ENCODE measurements at places on chromosomes 7 and 10.

- no peak for DNase-seq
Observed at GRCh38 chr10:3623746-3624145, 161.3 kb downstream of the KLF6 start.

- DNase-seq, result no peak
Observed at GRCh38 chr10:80324891-80325364, 31.6 kb downstream of the DYDC1 start.

DNA sequence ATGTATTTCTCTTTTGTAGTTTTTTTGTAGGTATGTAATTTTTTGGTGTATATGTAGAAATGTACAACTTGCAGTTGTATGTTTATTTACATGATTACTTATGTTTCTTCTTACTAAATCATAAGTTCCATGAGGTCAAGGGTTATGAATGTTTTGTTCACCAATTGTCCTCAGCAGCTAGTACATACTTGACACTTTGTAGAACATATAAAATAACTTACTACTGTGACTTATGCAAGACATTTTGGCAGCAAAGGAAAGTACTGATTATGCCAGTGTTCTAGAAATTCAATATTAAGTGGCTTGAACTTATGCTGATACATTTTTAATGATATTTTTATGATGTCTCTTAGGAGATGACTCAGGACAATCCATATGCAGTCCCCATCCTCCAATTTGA is 209.6 kb downstream of the DKK1 start:
- no peak for DNase-seq

- DNase-seq, result no peak
Observed at GRCh38 chr10:133045556-133046389, 42.0 kb upstream of the ADGRA1 start.

GRCh38 chr7:128815289-128815942 is 14.8 kb upstream of the FLNC start:
- no peak for DNase-seq

DNA sequence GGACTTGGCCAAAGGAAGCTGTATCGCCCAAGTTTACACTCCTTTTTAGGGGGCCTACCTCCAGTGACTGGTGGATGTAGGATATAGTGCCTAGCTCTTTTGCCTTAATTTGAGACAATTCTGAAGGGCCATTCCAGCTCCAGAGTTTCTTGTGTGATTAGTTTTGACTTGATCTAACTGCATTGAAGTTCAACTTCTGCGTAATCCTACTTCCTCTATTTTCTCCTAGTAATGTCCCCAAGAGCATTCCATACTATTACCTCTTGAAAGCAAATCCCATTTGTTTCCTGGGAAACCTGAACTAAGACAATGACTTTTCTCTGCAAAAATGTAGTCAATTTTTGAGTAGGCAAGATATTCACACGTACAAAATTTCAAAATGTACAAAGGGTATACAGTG is 4.7 kb upstream of the H2AZ2 start:
- no peak for DNase-seq

GRCh38 chr10:129622736-129623135 is 155.7 kb downstream of the MGMT start:
- DNase-seq, result no peak

DNA sequence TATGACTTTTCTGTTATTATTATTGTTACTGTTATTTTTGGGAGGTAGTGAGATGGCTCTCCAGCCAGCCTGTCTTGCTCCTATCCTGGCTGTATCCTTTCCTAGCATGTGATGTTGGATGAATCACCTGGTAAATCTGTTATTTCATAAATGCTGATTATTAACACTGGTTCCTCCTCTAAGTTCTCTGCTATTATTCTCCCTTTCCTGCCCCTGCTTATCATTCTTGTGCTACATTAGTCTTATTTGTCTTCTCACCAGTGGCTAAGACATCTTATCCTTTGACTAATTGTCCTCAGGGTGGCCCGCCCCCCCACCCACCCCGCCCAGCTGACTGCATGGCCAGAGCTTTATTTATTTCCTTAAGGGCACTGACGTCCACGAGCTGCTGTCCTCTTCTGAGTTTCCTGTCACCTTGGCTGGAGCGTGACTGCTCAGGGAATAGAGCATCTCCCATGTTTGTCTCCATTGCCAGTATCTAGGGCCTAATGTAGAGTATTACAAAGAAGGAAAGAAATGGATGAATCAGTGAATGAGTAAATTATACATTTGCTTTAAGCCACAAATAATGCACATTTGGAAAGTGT is 110.1 kb upstream of the KLF6 start:
- DNase-seq, result no peak

- DNase-seq, result no peak
Observed at GRCh38 chr7:158662610-158663427, 41.8 kb downstream of the NCAPG2 start.

DNA sequence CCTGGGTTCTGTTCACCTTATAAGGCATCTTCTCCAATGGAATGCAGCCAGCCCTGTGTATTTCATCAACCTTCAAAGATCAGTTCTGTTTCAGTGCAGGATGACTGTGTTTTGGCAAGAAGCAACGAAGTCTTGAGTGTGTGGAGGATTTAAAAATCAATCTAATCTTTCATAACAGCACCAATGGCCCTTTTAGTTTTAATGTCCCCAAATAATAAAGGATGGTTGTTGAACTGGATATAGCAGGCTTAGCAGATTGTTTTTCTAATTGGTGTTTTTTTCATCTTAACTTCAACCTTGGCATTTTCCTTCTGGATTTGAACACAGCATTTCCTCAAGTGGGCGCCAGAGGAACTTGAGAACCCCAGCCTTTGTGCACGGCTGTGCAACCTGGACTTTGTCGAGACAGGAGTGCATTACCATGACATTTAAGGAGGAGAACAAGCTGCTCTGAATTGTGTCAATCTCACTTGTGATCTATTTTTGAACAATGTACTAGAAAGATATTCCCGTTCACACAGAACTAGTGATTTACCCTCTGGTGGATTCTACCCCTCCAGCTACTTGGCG is 313.3 kb upstream of the AKR1E2 start:
- DNase-seq, result peak; percentile 36

- DNase-seq, result no peak
Observed at GRCh38 chr7:139991269-139991666, 71.5 kb downstream of the PARP12 start.

- no peak for DNase-seq
Observed at GRCh38 chr7:85175217-85175616, 11.6 kb downstream of the SEMA3D start.

GRCh38 chr7:124179641-124180040 is 146.8 kb upstream of the TMEM229A start:
- no peak for DNase-seq

DNA sequence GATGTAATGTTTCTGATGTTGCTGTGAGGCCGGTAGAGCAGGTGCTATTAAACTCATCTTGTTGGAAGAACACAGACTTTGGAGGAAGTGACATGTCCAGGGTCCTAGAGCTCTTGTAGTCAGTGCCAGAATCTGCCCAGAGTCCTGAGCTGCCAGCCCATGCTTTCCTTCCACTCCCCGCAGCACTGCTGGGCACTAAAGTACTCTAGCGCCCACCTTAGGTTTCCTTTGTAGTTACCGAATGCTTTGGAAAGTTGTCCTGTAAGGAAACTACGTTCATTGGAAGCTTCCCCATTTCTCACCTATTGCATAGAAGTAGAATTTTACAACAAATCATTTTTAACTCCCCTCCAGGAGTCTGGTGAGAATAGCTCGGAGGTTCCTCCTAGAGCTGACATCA is 11.0 kb downstream of the ZNF862 start:
- DNase-seq, result no peak

GRCh38 chr10:124014416-124015154 is 78.8 kb downstream of the CHST15 start:
- no peak for DNase-seq

DNA sequence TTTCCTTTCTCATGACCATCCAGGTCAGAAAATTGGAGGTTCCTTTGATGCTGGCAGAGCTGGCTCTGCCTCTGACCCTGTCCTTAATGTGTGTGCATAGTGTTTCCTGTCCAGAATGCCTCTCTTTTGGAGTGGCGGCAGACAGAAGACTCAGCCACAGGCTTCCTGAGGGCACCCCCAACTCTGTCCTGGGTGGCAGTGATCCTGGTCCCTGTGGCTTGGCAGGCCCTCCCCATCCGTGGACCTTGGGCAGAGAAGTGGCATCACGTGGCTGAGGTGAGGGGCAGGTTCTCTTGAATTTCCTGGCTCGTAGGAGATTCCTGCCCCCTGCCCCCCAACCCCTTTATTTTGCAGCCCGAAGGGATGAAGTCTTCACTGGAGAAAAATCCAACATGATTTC is 133.1 kb downstream of the RGS10 start:
- no peak for DNase-seq

GRCh38 chr7:155878250-155878649 is 66.0 kb upstream of the SHH start:
- DNase-seq, result no peak

GRCh38 chr10:100330079-100330478 is at the start of gene PKD2L1:
Gene PKD2L1, minus strand, starts transcription at chr10:100330228. Its CDS starts 125 bp downstream, at chr10:100330103.
- no peak for DNase-seq

- no peak for DNase-seq
Observed at GRCh38 chr10:73182568-73182967, 14.6 kb downstream of the FAM149B1 start.

DNA sequence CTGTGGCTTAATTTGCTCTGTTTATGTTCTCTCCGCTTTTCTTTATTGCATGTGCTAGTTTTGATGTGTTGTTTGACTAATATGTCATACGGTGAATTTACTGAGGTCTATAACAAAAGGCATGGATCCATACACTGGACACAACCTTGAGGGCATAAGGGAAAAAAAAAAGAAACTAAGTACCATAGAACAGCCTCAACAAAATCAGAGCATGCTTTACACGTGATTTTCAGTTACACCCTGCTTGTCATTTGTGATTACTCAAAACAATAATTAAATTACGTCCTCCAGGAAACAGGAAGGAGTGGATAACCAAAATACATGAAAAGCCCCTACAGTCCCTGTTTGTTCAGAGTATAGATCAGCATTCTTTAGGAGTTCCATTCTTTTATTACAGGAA is 150.5 kb downstream of the CRPPA start:
- DNase-seq, result no peak

DNA sequence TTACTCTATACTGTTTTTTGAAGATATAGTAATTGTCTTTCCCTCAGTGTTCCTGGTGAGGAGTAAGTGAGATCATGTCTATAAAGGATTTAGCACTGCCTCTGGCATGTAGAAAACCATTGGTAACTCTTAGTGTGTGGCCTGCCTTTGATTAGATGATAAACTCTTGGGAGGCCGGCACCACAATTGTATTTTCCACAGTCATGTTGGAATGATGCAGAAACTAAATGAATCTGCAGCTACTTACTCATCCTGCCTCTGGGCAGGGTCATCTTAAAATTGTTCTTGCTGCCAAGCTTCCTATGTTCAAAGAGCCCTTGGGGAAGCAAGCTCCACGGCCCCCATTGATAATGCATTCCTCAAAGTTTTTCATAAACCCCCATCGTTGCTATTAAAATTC is 204.6 kb downstream of the ANKRD7 start:
- no peak for DNase-seq

DNA sequence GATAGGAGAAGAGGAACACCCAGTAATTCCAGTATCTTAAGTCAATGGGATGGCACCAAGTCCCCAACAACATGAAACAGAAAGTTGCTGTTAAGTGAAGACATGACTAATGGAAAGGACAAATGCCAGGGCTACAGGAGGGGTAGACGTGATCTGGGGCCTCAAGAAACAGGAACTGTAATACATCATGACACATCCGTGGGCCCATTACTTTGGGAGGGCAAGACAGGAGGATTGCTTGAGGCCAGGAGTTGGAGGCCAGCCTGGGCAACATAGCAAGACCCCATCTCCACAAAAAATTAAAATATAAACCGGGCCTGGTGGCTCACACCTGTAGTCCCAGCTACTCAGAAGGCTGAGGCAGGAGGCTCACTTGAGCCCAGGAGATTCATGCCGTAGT is 408.6 kb upstream of the PRKCQ start:
- DNase-seq, result peak; percentile 22

GRCh38 chr7:78083476-78084120 is 285.0 kb downstream of the PHTF2 start:
- no peak for DNase-seq

GRCh38 chr7:148356303-148356702 is 234.3 kb upstream of the C7orf33 start:
- no peak for DNase-seq

DNA sequence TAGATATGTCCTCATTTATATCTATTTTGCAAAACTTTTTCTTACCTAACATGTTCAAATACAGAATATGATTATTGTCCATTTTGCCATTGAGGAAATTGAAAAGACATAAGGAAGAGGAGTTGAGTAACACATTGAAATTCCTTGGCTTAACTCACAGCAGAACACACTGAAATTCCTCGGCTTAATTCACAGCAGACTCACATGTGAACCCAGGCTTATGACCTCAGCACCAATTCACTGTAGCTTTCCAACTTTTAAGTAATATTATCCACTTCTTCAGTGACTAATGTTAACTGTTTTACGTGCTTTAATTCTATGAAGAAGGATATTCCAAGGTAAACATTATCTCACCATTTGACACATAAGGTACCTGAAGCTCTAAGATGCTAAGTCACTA is 597.5 kb upstream of the PFKP start:
- no peak for DNase-seq

DNA sequence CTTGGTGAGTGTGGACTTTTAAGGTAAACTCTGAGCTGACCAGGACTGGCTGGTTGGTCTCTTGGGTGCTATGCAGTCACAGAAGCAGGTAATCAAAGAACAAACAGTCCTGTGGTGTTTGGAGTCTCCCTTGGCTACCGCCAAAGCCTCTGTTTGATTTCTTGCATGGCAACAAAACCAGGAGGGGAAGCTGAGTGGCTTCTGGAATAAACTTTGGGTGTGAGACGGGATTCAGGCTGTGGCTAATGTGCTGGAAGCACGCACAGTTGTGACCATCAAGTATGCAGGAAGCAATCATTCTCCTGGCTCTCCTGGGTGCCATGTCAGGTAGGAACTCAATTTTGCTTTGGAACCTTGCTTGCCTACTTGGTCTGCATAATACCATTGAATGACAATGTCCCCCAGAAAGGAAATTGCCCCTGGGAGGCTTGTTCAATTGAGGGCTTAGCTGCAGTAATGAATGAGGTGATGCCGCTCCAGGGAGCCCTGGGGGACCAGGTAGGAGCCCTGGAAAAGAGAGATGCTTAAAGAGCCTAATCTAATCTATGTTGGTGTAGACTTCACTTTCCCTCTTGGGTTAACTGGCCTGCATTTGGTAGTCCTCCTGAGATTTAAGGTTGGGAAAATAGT is at the start of gene CDHR3:
CDHR3 (plus strand) TSS at position 227 of the 630 bp plus-strand sequence; CDS start at position 282, 55 bp downstream.
- no peak for DNase-seq

DNA sequence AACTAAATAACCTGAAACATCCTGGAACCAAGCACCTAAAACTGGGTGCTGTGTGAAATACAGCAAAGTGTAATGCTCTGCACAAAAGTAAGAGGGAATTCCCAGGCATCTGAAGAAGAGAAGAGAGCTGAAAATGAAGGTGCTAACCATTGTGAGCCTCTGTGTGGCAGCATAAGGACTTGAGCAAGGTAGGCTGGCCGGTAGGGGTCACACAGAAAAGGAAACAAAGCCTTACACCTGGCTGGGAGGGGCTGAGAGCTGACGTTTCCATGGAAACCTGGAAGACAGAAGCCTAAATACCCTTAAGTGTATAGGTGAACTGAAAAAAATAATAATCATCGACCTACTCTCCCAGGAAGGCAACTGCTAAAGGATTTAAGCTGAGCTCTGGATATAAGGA is 48.6 kb downstream of the CUL1 start:
- DNase-seq, result no peak
